Activated CD4-positive, alpha-beta memory T cell treated with anti-CD3 and anti-CD28 coated beads for 36 hours (primary cell): ENCODE measurements at places on chromosomes 16 and 17. TPM values are rescaled to one million over a fixed set of nuclear protein-coding genes. Genes with fewer than 3 reads are reported as not detected.

Gene NPIPA3
- 2.1 TPM for total RNA-seq

Gene CA7
- 0.12 TPM for total RNA-seq

Gene SLC6A2
- not detected for total RNA-seq

Gene LGALS9
- total RNA-seq: 45.4 TPM

Gene MMD
- total RNA-seq: 22.1 TPM

DNA sequence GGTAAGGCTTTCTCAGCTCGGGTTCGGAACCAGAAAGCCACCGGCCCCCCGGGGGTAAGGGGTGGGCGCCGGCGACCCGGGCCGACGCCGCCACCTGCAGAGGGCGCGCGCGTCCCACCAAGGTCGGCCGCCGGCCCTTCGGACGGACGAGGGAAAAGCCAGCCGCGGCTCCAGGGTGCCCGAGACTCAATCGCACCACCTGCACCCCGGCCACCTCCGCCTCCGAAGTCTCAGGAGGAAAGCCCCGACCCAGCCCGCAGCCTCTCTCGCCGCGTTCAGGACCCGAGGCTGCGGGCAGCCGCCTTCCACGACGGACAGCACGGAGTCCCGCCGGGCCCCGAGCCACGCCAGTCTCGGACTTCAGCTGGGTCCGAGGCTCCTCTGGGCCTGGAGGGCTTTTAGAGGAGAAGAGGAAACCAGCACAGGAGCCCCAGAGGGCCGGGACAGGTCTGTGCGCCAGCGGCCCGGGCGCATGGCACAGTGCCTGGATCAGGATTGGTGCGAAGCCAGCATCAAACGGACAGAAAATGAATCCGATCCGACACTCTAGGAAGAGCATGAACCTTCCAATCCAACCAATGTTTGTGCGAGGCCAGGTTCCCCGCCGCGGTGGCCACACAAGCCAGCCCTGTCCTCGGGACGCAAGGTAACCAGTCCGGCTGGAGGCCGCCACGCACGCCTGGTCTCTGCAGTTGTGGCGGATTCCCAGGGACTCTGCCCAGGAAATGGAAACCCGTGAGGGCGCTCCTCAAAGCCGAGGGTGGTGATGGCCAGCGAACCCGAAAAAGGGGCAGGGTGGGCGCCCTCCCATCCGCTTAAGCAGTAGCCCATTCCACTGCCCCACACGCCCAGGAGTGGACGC lies 6.7 kb downstream of the CBX8 start:
- DNase-seq: peak; percentile 41

DNA sequence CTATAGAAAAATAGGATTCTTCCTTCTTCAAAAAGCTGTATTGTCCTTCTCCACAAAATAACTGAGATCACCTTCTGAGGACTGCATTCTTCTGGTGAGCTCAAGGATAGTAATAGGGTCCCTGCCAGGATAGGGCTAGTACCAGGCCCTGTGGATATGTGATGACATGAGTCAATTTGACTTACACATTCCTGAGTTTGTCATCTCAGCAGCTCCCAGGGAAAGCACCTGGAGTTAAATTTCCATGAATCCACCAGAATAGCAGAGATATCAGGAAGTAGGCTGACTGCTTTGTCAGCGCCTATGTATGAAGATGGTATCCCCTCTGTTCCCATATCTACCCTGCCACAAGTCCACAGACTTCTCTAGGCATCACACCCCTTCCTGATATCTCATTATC lies 225.8 kb downstream of the PMP22 start:
- no peak for DNase-seq

DNA sequence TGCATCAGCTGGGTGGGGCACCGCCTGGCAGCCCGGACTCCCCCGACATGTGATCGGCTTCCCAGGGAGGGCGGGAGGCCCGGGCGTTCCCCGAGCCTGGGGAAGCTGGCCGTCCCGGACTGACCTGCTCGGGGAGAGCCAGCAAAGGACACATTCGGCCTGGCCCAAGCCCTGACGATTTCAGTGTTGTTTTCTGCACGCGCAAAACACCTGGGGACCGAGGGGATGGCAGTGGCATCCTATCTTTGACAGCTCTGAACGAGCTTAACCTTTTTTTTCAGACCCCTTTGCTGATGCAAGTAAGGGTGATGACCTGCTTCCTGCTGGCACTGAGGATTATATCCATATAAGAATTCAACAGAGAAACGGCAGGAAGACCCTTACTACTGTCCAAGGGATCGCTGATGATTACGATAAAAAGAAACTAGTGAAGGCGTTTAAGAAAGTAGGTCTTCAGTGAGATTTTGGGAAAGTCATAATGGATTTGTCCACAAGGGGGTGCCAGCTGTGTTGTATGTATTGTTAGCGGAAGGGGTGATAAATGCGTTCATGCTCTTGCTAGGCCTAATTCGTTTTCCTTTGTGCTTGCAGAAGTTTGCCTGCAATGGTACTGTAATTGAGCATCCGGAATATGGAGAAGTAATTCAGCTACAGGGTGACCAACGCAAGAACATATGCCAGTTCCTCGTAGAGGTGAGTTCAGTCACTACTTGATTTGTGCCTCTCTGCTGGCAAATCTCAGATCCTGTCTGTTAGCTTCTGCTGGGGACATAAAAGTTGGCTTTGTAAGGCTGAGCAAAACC lies 1.0 kb downstream of the EIF1 start:
- DNase-seq: peak; percentile 56

GRCh38 chr17:63094631-63095030 lies 128.6 kb downstream of the TANC2 start:
- no peak for DNase-seq

DNA sequence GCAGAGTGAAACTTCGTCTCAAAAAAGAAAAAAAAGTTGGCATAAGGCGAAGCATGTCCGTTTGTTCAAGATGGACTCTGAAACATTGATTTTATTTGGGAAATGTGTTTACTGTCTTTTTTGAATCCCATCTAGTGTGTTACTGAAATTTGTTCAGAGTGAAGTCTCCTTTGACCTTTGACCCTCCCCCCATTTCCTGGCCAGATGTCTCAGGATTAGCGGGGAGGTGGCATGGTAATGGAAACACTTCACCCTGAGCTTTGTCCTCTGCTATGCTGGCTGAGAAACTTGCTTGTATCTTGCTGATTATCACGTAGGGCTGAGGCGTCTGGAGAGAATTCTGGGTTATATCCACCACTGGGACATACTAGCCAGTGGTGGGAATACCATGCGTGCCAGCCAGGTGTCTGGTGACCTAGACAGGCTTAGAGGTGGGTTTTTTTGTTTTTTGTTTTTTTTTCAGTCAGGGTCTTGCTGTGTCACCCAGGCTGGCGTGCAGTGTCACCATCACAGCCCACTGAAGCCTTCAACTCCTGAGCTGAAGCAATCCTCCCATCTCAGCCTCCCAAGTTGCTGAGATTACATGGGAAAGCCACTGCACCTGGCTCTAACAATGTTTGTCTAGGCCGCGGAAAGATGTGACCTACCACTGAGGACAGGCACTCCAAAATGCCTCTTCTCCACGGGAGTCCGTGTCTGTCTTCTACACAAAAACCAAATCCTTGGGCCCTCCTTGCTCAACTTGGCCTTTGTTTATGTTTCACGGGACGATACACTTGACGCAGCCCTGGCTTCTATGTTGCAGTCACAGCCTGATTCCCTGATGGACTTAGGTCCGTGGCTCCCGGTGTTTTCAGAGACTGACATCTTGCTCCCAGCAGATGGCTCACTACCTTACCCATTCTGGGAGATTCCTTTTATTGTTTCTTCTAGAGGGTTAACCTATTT lies 6.6 kb upstream of the GALK1 start:
- no peak for DNase-seq

GRCh38 chr16:59385959-59386358 lies 651.8 kb upstream of the GOT2 start:
- DNase-seq: no peak

DNA sequence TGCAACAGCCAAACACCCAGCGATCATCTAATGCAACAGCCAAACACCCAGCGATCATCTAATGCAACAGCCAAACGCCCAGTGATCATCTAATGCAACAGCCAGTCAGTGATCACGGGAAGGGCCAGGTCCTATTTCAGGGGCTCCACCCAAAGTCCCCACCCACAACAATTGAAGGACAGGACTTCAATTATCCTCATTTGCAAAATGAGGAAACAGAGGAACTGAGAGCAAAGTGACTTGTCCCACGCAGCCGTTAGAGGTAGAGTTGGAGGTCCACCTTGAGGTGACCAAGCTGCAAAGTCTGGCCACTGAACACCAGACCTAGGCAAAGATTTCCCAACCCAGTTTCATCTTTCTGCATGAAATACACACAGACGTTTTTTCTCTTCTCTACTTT lies 3.7 kb downstream of the ZG16B start:
- no peak for DNase-seq

GRCh38 chr17:19369107-19369778 lies 6.7 kb upstream of the B9D1 start:
- DNase-seq: no peak

- DNase-seq: no peak
Observed at GRCh38 chr16:27495191-27495590, 54.5 kb downstream of the GTF3C1 start.

- peak; percentile 57 for DNase-seq
Observed at GRCh38 chr16:48608871-48609651, 919 bp downstream of the N4BP1 start.
